Stimulated activated CD4-positive, alpha-beta T cell treated with anti-CD3 and anti-CD28 coated beads, Interleukin-4, amount 100 ng/mL, for 24 hours (primary cell): ENCODE measurements at places on chromosomes 2 and 18.

DNA sequence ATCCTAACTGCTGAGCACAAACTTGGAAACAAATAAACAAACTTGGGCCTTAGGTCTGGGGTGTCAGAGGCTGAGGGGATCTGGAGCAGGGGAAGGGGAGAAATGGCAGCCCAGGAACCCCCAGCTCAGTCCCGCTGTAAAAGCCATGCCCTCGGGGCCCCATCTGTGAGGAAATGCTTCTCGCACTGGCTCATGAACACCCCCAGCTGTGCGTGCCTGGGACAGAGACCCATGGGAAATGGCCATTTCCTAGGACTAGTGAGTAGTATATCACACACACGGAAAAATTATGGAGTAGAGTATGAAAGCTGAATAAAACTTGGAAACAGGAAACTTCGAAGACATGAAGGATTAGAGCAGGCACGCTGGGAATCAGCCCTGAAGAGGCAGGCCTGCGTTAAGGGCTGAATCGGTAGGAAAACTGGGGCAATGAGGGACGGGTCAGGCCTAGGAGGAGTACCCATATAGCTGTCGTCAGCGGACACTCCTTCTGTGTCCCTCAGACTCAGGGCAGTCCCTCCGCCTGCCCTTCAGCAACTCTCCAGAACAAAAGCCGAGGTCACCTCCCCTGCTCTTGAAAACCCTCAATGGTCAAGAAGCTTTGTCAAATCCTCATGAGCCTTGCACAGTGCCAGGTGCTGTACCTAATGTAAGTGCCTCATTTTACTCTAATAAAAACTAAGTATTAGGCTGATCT, 120.8 kb upstream of the ODC1 start:
- DNase-seq, result no peak

GRCh38 chr2:69734854-69735544, 6.9 kb upstream of the ANXA4 start:
- DNase-seq, result no peak

DNA sequence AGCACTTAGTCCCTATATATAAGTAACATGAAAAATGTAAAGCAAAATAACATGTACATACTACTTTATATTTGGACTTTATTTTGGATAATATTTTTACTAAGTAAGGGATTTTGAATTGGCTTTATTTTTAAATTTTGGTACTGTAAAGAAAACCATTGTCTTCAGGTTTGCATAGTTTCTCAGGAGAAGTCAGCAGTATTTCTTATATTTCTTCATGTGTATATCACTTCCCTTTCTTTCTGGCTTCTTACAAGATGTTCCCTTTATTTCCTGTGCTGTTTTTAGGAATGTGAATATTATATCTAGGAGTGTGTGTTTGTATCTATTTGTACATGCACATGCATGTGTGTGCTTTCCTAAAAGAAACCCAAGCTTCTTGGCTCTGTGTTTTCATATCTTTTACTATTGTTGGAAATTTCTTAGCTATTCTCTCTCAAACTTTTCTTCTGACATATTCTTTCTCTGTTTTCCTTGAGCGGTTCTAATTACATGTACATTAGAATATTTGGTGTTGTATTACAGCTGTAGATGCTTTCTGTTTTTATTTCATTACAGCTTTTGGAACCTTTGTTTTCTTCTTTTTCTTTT, 1549.7 kb upstream of the ACVR2A start:
- DNase-seq, result no peak

DNA sequence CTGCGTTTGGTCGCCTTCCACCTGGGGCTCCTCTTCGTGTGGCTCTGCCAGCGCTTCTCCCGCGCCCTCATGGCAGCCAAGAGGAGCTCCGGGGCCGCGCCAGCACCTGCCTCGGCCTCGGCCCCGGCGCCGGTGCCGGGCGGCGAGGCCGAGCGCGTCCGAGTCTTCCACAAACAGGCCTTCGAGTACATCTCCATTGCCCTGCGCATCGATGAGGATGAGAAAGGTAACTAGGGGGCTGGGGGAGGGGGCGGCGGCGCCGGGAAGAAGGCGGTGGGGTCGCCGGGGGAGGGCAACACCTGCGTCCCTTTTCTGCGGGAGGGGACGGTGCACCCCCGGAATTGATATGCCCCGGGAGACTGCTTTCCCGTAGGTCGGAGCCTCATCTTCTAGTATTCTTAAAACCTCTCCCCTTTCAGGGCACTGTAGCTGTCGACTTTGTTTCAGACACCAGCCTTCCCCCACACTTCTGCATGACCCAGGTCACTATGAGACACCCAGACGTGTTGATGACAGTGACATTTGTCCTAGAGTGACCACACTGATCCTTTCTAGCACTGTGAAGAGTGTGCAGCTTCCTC, 755 bp downstream of the SPAST start:
- peak; percentile 11 for DNase-seq

DNA sequence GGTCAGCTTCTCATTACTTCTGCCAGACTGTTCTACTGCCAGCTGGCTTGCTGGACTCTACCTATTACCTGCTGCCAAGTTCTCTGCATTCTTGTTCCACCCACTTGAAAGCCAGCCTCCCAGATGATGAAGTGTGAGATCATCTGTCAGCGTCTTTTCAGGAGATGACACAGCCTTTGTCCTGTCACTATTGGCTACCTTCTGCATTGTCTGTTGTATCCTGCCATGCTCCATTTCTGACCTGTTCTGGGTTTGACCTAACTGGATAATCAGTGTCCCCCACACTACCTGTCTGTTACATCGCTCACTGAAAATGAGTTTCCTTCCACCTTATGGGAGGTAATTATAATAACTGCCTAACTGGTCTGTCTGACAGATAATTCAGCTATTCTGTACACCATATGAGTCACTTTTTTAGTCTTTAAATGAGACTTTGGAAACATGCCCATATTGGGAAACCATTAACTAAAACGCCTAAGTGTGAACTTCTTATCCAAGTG, 520.6 kb downstream of the METTL4 start:
- DNase-seq, result no peak

GRCh38 chr2:1653956-1654695, 90.2 kb downstream of the PXDN start:
- DNase-seq, result no peak

DNA sequence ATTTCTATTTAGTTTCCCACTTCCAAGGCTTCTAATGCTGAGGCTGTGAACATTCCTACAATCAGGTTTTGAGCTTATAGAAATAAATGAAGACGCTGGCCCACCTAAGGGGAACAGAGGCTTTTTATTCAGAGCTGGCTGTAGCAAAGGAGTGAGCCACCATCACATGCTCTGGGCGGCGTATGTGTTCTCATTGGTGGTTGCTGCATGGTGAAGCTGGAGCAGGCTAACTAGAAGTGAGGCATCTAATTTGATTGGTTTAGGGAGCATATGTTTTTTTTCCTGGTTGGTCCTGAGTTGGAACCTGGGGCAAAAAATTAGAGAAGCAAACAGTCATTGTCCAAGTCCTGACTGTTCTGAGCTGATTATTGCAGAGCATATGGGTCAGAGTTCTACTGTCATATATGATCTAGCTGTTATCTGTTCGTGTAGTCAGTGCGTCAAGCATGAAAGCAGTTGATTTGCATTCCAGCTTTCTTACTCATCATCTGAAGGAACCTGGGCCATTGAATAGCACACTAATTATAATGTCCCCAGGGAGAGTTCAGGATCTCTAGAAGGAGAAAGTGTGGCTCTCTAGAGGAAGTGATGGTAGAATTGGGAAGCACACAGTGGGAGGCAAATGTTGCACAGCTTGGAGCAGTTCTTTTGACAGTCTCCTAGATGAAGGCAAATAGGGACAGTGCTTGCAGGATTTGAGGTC, 279.6 kb downstream of the PARD3B start:
- no peak for DNase-seq

DNA sequence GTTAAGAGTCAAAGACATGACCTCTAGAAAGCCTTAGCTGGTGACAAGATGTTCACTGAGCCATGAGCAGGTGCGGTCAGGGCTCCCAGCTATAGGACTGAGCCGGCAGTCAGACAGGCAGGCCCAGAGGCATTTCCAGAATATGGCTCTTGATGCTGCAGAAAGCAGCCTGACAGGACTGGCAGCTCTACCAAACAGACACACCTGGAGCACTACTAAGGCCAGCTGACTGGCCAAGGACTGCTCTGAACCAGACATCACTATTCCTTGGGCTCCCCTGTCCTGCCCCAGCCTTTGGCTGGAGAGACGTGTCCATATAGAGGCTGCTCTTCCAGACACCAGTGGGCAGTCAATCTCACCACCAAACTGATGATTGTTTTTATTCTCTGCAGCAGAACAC, 98.8 kb downstream of the RIF1 start:
- no peak for DNase-seq

DNA sequence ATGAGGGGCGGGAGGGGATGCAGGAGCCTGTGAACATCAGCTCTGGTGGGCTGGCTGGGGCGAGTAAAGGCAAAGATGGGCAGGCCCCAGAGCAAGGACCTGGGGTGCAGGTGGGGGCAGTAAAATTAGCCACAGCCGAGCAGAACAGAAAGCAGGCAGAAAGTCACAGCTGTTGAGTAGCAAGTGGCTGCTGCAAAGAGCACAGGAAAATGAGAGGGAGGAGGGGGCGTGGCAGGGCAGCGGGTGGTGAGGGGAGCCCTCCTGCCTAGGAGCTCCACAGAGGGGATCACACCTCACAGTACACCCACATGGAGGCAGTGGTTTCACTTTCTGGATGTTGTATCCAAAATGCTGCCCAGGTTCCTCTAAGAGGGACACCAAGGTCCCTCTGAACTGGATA, 79.6 kb downstream of the LBH start:
- DNase-seq, result no peak

DNA sequence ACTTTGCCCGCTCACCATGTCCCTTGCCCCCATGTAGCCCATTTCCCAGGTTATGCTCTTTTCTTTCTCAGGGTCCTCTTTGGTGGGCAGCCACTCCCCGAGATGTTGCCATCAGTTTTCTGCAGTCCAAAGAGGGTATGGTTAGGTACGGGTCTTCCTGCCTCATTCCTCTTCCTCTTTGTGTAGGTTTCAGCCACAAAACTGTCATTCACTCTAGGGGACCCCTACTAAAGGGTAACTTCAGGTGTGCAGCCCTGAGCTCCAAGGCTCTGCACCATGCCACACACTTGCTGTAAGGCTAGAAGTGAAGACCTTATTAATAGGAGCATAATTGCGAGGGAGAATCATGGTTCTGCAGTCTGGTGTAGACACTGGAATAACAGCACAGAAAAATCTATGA, 99.8 kb upstream of the ZNF397 start:
- DNase-seq, result no peak

GRCh38 chr2:118044103-118044716, 30.3 kb upstream of the CCDC93 start:
- DNase-seq, result no peak

DNA sequence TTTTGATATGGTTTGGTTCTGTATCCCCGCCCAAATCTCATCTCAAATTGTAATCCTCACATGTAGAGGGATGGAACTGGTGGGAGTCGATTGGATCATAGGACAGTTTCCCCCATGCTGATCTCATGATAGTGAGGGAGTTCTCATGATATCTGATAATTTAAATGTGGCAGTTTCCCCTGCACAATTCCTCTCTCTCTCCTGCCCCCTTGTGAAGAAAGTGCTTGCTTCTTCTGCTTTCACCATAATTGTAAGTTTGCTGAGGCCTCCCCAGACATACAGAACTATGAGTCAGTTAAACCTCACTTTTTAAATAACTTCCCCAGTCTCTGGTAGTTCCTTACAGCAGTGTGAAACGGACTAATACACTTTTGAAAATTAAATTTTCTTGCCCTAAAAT, 12.3 kb upstream of the KCNJ3 start:
- DNase-seq, result no peak

DNA sequence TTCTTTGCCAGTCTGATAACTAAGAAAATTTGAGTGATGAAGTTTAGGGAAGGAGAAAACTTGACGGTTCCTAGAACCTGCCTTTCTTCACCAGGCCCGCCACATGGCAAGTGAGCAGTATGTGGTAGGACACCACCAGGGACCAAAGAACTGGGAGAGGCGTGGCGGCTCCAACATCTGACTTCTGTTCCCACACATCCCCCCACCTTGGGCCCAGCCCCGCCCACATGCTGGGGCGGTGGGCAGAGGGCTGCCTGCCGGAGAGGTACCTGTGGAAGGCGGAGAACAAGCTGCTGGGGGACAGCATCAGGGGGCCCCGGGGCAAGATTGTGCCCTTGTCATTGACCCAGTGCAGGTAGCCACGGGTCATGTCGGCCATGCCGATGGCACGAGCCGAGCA, 75.0 kb downstream of the EMILIN2 start:
- DNase-seq, result no peak

GRCh38 chr2:15780234-15780633, 160.1 kb upstream of the MYCN start:
- no peak for DNase-seq

GRCh38 chr2:233656443-233656842, 15.3 kb upstream of the UGT1A9 start:
- no peak for DNase-seq

DNA sequence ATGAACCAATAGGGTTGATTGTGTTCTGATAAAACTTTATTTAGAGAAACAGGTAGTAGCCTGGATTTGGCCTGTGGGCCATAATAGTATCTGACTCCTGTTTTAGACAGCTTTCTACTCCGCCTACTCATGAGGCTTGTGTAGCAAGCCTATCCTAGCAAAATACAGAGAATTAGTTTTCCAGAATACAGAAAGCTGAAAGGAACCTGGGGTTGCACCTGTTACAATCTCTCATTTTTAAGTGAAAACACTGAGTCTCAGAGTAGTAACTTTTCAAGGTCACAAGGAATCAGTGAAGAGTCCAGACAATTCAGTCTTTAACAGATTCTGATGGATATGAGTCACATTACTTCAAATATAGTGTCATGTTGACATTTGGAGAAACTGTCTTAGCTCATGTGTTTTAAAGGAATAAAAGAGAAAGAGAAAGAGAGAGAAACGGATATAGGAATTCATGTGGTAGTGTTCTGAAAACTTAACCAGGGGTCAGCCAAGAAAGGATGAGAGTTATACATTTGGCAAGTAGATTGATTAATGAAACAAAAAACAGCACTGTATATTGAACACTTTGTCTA, 17.0 kb downstream of the ARHGAP28 start:
- no peak for DNase-seq

- DNase-seq, result no peak
These were observed 80.1 kb downstream of the KCNS3 start for GRCh38 chr2:17958466-17959092.

GRCh38 chr2:134900151-134900550, 18.5 kb upstream of the CCNT2 start:
- DNase-seq, result no peak

DNA sequence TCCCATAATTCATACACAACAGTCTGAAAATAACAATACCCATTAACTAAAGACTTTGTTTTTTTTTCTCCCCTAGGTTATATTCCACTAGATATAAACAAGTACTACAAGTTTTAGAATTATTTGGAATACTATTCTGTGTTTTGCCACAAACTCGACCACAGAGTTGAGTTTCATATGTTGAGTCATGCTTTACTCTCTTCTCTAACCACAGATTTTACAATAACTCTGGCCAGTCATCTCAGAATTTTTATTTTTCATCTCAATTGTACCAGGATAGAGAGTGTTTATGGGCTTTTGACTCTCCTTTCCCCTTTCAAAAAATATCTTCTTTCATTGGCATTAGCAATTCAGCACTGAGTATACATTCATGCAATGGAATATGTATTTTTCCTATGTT, 348.7 kb upstream of the GALNT5 start:
- DNase-seq, result no peak
